Neuronal stem cell (in vitro differentiated cells): ENCODE measurements at places on chromosomes 5 and 9.

DNA sequence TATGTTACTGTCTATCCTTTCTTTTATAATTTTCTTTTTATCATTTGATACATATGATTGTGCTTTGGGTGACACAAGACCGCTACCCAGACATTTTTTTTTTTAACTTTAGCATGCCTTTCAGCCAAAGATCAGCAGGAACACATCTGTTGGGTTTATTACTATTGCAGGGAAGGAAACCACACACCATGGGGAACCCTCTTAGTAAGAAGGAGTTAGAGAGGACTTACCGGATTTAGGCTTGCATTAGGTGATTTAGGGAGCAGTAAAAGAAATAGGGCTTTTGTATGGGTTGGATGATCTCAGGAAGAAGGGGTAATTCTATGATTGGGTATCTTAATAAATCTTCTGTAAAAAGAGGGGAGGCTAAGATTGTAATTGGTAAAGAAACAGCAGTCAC lies 138.2 kb downstream of the SNX18 start:
- no peak for DNase-seq

GRCh38 chr5:18299166-18299565 lies 664.9 kb downstream of the TAF11L14 start:
- DNase-seq = no peak

DNA sequence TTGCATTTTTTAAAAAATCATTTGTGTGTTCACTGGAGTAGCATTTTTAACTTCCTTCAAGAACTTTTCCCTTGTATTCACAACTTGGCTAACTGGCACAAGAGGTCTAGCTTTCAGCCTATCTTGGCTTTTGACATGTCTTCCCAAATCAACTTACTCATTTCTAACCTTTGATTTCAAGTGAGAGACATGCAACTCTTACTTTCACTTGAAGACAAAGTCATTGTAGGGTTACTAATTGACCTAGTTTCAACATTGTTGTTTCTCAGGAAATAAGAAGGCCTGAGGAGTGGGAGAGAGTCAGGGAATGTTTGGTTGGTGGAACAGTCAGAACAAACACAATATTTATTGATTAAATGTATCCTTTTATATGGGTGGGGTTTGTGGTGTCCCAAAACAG lies 95.0 kb upstream of the C9orf72 start:
- DNase-seq = no peak

GRCh38 chr5:135273212-135273611 lies 125.8 kb downstream of the MACROH2A1 start:
- DNase-seq = no peak

GRCh38 chr5:157485811-157486210 lies 25.8 kb downstream of the NIPAL4 start:
- no peak for DNase-seq

- DNase-seq = no peak
These were observed 100.2 kb downstream of the INSYN2B start for GRCh38 chr5:169880012-169880663.

- no peak for DNase-seq
These were observed 44.3 kb downstream of the SH3RF2 start for GRCh38 chr5:145980718-145981117.

DNA sequence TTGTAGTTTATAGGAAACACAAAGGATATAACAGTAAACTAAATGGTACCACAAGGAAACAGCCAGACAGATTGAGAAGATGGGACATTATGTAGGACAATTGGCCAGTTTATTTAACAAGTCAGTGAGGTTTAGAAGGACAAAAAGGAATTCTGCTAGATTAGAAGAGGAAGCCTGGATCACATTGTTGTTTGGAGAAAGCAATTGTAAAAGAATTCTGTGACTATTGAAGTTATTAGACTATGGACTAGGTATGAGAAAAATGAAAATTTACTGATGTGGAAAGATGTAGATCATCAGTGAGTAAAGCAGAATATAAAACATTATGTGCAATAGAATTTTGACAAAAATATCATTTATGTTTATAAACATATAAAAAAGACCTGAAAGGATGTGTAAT lies 97.1 kb downstream of the CFAP95 start:
- DNase-seq = no peak

GRCh38 chr9:74173284-74173683 lies 323.9 kb upstream of the RORB start:
- DNase-seq = no peak

DNA sequence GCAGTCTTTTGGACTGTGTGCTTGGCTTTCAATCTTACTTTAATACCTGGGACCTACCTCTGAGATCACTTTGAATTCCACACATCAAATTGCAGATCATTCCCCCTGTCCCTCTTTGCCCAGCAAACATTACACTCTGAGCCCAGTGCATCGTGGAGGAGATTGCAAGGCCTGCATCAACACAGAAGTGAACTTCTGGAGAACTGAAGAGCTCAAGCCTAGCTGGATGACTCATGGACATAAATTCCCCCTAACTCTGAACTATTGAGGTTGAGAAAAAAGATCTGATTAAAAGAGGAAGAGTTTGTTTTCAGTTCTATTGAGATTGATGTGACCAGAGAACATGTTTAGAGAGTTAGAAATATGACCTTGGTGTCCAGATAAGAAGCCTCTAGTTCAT lies 316.0 kb upstream of the DMAC1 start:
- DNase-seq = no peak

DNA sequence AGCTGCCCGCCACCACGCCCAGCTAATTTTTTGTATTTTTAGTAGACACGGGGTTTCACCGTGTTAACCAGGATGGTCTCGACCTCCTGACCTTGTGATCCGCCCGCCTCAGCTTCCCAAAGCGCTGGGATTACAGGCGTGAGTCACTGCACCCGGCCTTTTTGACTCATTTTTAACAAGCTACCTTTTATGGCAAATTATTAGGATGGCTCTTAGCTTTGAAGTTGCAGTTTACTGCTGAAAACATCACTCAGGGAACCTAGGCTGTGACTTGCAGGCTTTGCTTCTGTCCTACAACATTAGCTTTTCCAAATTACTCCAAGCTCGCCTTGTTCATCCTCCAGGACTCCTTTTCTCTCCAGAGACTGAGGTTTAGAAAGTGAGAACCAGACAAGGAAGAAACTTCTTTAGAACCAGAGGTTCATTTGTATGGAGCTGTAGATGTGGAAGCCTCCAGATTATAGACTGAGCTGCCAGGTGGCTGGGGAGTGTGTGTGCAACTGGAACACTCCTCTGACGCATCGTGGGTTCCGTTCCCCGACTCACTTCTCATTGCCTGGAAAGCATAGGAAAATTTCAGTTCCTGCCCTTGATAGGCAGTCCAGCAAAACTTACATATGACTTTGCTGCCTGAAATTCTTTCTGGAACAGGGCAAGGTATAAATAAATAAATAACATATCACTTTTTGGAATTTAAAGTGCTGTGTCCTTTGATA lies 23.8 kb upstream of the SPTAN1 start:
- DNase-seq = no peak

DNA sequence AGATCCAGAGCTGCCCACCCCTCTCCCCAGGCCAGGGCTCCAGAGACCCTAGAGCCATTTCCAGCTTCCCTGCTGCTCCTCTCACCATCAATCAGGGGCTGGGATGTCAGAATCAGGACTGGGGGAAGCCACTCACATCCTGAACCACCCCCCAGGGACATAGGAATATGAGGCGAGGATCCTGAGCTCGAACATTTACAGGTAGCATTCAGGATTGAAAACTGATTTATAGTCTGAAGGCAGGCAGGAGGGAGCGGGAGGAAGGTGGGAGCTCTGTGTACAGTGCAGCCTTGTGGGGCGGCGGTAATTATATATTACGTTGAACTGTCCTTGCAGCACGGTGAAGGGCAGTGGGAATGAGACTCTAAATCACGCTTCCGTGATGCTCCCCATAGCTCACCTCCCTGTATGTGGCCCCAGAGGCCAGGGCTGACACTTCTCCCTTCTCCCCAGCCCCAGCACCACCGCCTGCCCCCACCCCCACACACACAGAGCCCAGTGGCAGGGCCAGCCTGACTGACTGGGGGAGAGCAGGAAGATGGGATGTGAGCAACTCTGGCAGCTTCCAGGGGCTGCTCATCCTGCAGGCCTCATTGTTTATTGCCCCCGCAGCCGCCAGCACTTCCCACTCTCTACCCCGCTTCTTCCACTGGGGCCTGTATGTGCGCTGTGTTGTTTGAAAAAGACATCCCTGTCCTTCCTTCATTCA lies 76.0 kb upstream of the HSPA9 start:
- no peak for DNase-seq

DNA sequence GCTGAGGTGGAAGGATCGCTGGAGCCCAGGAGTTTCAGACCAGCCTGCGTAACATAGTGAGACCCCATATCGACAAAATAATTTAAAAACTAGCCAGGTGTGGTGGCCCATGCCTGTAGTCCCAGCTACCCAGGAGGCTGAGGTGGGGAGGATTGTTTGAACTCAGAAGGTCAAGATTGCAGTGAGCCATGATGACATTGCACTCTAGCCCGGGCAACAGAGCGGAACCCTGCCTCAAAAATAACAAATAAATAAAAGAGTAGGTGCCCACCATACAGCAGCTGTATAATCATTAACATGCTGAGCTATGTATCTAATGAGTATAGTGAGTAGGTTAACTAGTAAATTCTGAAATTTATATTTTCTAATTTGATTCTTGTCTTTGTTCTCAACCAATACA lies 11.0 kb upstream of the ATP6V0E1 start:
- DNase-seq = no peak

DNA sequence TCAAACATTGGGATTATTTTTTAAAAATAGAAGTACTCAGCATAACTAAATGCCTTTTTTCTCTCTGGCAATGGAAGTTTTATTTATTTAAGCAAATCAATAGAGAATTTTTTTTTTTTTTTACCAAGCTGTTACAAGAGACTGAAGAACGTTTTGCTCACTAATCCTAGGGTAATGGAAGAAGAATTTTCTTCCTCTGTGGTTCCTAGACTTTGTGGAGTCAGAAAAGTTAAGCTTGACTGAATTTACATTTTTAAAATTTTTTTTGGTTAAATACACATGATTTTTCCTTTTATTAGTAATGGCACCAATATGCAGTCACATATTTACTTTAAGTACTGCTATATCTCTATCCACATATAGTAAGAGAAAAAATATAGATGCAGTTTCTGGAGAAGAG lies 189.8 kb downstream of the PCSK1 start:
- no peak for DNase-seq

DNA sequence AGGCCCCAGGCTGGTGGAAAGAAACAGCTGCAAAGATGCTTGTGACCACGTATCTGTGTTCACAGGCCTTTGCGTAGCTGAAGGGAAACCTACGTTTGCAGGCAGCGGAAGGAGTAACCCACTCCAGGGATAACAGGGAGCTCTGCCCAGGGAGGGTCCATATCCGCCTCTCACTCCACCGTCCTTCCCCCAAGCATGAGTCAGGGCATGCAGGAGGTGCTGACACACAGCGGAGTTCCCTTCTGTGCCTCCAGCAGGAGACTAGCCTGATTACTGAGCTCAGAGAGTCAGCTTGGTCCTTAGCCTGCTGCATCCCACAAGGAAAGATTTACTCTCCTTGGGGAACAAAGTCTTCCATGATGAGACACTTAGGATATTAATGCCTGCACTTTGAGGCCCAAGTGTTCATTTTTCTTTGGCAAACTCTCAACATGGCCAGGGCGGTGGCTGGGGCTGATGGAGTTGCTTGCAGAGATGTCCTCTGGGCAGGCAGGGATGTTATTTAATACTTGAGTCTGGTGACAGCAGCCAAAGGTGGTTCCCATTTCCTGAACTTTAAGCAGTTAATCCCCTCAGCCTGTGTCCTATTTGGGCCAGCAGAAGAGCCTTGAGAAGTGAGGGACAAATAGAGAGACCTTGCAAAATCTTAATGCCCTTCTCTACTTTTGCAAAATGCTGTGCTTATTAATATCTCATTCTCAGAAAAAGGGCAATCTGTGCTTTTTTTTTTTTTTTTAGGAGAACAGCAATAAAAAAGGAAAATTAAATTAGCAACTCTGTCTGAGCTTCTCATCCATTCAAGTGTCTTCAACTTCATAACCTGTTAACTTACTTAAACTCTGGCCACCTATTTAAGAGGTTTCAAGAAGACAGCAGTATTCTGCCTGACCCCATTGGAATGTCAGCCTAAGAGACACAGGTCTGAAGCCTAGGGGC lies 222.1 kb downstream of the HSPA4 start:
- no peak for DNase-seq

- no peak for DNase-seq
These were observed 868.1 kb upstream of the CDH9 start for GRCh38 chr5:27906481-27906880.

- no peak for DNase-seq
These were observed 1.2 kb downstream of the PANK3 start for GRCh38 chr5:168578006-168578405.

GRCh38 chr5:143406408-143406807 lies 2.9 kb upstream of the NR3C1 start:
- DNase-seq = no peak

GRCh38 chr5:106401561-106401960 lies 1269.2 kb downstream of the EFNA5 start:
- DNase-seq = no peak

DNA sequence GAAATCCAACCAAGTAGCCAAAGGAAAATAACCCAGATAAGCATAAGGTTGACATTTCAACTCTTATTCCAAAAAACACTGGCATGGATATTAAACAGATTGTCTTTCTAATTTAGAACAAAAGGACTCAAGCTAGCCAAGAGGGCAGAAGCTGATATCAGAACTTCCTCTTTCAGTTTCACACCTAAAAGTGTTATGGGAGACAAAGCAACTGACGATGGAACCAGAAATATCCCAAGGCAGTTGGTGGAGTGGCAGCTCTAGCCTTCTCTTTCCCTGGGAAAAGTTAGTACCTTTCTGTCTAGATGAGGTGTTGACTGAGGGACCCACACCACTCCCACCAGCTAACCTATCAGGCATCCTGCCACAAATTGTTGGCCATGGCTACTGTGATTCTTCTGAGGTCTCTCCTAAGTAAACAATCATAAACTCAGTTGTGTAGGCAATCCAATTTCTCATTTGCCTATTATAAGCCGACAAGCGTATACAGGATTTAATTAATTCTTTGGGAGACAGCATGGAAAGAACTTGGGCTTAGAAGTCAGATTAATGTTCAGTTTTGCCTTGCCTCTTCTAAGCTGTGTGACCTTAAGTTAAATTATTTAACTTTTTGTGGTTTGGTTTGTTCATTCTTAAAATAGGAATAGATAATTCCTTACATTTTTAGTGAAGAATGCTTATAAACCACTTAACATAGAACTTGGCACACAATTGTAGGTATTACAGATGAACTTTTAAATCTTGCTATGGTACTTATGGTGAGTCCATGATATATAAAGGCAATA lies 110.9 kb upstream of the ADAMTSL1 start:
- no peak for DNase-seq

DNA sequence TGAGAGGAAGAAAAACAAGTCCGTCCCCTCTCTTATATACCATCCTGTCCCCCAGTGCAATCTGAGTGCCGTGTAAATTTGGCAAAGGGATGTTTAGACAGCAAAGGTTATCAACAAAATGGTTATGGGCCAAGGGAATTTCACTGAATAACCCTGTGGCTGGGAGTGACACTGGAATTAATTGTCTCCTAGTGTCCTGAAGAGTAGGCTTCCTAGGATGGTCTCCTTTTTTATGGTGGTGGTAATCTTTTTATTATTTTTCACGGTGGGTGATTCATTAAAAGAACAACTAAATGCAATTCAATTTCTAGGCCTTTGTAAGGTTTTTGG lies 244.2 kb downstream of the PIK3R1 start:
- DNase-seq = no peak
